ENCODE measurements at places on chromosomes 13 and 19.

GRCh38 chr13:32164622-32165268, 133.2 kb downstream of the FRY start:
- DNase-seq: peak; percentile 29

GRCh38 chr19:42130254-42130573, 2.0 kb downstream of the POU2F2 start:
- no peak for DNase-seq

- DNase-seq: no peak
Observed at GRCh38 chr13:73189362-73189761, 130.6 kb downstream of the KLF5 start.

GRCh38 chr13:31437975-31438374, 238.2 kb downstream of the B3GLCT start:
- DNase-seq: no peak

DNA sequence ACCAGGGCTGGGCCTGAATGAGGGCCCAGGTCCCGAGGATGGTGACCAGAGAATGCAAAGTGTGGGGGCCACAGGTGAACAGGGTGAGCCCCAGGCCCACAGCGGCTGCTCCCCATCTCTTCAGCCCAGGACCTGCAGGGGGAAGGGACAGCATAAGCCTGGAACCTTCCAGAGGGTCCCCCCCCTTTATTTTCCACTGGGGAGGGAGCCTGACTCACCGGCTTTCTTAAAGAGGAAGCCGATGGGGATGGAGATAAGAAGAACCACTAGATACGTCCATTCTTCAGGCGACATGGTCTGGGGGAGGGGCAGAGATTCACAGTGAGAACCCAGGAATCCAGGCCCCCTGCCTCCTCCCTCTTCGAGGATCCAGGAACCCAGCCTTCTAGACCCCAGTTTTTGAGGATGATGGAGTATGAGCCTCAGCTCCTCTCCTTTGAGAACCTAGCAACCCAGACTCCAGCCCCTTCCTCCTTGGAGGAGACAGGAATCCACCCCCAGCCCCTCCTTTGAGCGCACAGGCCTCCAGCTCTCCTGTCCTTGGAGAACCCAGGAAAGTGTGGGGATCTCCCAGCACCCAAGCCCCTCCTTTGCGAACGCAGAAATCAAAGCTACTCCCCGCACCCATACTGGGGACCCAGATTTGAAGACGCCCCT, 1.0 kb downstream of the MBOAT7 start:
- peak; percentile 68 for DNase-seq

- no peak for DNase-seq
Observed at GRCh38 chr19:7109678-7110289, 40.3 kb downstream of the ZNF557 start.

DNA sequence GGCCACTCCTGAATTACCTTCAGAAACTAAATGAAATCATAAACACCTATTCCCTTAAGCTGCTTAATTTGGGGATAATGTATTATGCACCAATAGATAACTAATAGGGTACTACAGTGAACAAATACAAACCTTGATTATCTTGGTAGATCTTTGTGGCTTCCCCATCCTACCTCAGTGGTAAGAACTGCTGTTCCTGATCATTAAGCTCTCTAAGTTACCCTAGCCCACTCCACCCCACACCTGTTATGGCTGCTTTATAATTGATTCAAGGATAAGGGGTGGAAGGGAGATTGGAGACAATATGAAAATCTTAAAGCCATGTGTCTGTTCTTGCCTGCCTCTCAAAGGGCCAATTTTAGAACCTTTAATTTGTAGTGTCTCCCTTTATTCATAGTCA, 121.2 kb downstream of the LMO7 start:
- no peak for DNase-seq

GRCh38 chr19:15022752-15023151, 26.5 kb upstream of the CASP14 start:
- DNase-seq: no peak

GRCh38 chr13:105719859-105720258, 815.6 kb downstream of the EFNB2 start:
- DNase-seq: no peak

GRCh38 chr19:43678512-43679261, 8.7 kb upstream of the PLAUR start:
- no peak for DNase-seq

DNA sequence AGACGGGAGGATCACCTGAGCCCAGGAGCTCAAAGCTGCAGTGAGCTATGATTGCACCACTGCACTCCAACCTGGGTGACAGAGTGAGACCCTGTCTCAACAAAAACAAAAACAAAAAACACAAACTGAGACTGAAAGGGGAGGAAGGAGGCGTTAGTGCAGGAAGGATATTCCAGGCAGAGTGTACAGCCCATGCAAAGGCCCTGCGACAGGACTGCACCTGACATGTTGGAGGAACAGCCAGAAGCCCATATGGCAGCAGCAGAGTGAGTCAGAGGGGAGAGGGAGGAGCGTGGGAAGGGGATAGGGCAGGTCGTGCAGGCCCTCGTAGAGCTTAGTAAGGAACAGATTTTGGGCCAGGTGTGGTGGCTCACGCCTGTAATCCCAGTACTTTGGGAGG, 3.2 kb downstream of the ZNRF4 start:
- DNase-seq: no peak

- DNase-seq: no peak
Observed at GRCh38 chr13:71820699-71821098, 46.3 kb downstream of the DACH1 start.

DNA sequence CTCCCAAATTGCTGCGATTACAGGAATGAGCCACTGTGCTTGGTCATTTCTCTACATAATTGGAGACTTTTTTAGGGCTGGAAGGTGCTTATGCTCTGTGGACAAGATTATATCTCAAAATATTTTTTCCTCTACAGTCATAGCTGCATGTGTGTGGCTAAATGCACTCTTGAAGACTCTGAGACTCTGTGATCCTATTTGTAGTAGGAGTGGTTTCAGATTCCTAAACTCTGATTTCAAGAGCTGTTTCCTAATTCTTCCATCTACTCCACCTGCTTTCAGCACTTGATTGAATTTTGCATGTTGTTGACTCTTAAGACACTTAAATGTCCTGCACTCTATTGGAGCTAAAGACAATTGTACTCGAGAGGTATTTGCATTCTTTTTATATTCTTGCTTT, 78.0 kb downstream of the KLF5 start:
- no peak for DNase-seq

Data from activated T-cell treated with anti-CD3 and anti-CD28 coated beads, Interleukin-2, amount 50 U/mL, for 24 hours (primary cell).